ENCODE measurements at places on chromosomes 2 and 18.

DNA sequence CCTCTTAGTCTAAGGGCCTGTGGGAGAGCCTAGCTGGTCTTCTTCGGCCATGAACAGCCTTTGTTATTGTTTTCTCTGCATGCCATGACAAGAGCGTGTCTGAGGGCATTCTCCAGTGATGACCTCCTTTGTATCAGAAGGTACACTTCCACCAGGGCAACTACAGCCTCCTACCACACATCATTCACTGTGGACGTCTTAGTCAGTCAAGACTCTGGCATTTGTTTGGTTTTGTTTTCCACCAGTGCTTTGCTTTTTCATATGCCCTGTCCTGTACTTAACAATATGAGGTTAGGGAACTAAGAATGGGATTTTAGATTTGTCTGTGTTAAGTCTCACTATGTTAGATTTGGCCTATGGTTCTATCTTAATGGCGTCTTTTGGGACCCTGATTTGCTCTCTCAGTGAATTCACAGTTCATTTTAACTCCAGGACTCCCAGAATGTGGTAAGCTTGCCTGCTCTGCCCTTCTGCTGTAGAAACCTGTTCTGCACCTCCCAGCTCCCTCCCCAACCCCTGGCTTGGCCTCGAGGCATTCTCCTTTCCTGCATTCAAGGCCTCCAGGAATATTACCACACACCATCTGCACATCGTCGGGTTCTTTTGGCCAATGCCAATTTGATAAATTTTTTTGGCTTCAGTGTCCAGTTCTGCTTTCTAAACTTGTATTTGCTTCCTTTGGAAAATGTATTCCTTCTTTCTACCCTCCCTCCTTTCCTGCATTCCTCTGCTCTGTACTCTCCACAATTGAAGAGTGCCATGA is 42.8 kb upstream of the IL1R1 start:
- DNase-seq, result no peak

- no peak for DNase-seq
These were observed 22.5 kb downstream of the FSHR start for GRCh38 chr2:49131801-49132200.

- DNase-seq, result no peak
These were observed 191.4 kb upstream of the TMEM200C start for GRCh38 chr18:6086731-6087130.

GRCh38 chr2:210428393-210429179 is 48.0 kb downstream of the LANCL1 start:
- DNase-seq, result no peak

DNA sequence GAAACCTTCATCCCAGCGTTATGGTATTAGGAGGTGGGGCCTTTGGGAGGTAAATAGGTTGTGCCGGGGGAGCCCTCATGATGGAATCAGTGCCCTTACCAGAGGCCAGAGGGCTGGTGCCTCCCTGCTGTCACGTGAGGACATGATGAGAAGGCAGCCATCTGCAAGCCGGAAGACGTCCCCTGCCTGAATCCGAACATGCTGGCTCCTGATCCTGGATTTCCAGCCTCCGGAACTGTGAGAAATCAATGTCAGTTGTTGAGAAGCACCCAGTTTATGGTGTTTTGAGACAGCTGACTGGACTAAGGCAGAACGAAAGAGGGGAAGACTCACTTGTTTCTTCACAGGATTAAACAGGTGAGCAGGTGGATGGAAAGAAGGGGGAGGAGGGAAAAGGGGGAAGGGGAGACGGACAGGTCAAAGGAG is 13.0 kb upstream of the KLF11 start:
- DNase-seq, result no peak

- DNase-seq, result no peak
These were observed 139.8 kb downstream of the UXS1 start for GRCh38 chr2:106054321-106054720.

DNA sequence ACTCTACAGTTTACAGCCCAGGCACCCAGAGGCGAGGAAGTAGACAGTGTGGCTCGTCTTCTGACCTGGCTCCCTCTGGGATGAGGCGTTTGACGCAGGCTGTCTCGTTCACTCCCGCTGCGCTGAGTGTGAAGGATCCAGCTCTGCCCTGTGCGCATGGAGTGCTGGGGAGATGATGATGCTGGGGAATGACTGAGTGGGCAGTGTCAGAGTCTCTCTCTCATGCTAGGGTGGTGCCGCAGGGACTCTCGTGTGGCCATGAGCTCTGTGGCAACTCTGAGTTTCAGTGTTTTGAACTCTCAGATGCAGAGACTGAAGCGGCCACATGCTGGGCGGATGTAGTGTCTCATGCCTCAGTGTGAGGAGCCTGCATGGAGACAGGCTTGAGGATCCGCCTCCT is 118.4 kb upstream of the TPO start:
- no peak for DNase-seq

DNA sequence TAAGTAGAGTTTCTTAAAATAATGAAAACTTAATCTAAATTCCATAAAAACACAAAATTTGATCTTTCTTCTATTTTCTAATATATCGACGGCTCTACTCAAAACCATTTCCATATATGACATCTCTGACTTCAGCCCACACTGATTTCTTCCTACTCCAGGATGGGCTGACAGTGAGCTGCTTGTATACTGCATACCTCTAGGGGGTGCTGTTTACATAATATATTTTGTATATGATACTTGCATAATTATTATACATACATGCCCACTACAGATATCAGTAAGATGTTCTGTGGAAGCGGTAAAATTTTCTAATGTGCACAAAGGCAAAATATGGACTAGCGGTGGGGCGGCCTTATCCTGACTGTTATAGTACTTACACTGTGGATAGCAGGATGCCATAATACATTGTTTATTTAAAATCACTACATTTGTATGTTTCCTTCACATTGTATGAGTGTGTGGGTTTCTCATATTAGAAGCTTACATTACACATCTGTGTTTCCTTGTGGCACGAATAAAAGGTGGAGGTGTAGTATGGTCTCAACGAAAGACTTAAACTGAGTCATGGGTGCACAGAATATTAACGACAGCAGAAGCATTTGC is 66.1 kb upstream of the NXPH2 start:
- DNase-seq, result no peak

DNA sequence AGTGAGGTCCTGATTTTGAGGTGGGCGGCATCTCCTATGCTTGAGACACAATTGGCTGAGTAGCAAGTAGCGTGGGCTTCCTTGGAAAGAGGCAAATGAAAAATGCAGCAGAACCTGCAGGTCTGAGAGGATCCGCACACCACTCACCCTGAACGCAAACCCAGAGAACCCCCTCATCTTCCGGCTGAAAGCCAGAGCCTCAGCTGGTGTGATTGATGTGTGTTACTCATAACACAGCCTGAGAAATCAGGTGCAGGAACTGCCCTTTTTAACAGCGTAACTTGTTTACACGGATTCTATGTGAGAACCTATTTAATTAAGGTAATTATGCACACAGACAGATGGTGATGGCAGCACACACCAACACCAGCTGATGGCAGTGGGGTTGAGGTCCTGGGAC is 123.4 kb downstream of the MRO start:
- no peak for DNase-seq

DNA sequence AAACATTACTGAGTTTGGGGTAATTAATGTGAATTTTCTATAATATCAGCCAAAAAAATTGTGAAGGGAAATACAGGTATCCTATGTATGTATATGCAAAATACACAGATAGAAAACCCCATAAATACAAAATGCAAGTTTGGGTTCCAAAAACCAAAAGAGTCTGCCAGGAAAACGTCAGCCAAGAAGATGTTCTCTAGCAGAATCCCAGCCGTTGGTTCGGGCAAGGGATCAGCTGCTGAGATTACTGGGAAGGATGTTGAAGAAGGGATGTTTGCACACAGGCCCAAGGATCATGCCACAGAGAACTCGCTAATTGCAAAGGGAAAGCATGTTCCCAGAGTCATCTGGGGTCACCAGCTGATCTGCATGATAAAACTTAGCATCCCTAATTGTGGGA is 9.5 kb upstream of the ANO7 start:
- no peak for DNase-seq

GRCh38 chr2:66667301-66667700 is 232.4 kb downstream of the MEIS1 start:
- DNase-seq, result no peak

DNA sequence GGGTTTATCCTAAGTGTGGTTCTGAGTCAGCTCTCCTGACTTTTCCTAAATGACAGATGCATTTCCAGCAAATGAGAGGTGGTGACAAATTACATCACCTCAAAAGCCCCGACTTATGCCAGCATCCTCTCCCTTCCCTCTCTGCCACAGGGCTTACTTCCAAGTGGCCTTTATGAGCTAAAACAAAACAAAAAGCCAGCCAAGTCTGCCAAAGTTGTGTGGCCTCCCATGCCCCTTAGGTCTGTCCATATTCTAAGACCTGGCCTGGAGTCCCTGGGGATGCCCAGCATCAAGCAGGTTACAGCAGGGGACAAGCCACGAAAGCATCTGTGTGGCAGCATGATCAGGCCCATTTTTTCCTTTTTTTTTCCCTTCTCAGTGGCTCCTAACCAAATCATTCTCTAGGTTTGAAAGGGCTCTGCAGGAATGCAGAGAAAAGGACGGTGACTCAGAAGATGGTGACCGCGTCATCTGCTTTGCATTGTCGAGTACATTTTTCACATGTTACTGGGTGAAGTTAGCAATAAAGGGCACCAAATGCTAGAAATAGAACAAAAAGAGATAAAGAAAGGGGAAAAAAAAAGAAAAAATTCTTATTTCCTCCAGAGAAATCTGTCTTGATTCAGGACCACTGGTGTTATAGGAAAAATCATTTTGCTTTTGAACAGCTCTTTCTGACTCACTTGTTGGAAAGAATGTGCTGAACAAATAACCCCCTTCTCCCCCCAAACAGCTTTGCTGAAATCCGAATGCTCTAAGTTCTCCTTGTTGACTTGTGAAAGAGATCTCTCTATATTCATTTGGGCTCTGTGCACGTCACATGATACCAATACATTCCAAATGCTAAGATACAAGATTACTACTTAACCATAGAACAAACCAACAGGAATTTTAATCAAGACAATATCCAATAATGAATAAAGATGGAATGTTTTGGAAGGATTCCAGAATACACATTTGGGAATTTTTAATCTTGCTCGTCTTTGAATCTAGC is 178.7 kb downstream of the EN1 start:
- no peak for DNase-seq

DNA sequence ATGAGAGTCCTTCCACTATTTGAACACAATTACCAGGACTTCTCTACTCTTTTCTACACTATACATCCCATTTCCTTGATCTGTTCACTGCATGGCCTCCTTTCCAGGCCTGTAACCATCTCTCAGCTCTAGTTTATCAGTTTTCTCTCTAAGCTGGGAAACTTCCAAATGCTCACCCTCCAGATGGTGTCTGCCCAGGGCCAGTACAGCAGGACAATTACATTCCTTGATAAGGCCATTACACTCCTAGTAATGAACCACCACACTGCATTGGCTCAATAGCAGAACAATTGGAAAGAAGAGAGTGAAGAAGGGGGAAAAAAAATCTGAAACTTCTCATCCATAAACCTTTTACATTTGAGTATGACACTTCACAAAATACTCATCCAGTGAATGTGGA is 359.1 kb downstream of the ALK start:
- DNase-seq, result no peak

- no peak for DNase-seq
These were observed 102.7 kb downstream of the CSRNP3 start for GRCh38 chr2:165572151-165572550.

DNA sequence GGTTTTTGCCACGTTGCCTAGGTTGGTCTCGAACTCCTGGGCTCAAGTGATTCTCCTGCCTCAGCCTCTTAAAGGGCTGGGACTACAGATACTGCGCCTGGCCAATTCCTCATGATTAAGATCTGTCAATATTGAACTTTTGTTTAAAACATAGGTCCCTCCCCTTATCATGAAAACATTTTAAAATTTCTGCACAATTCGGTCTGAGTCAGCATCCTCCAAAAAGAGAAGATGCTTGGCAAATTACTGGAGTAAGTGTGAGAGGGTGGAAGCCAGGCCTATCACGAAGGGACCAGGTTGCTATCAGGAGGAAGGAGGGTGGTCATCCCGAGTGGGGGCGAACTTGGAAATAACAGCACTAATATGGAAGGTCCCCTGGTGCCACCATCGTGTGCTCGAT is 10.8 kb upstream of the CRYGA start:
- no peak for DNase-seq

DNA sequence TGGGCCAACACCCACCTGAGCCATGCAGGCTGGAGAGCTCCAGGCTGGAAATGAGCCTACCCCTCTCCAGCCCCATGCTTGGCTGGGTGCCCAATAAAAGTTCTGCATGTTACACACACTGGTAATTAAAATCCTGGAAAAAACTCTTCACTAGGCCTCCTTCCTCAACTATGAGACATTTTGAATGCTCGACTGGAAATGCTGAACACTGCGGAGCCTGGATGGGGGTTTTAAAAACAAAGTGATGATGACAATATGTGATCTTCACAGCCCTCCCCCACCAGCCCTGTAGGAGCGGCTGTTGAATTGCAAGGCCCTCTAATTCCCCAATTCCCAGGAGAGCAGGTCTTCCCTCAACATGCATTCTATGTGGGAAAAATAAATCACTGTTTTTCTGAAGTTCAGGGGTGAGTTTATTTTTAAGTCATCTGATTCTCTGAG is 179.2 kb downstream of the TTC32 start:
- no peak for DNase-seq

GRCh38 chr2:210000464-210001324 is 1.7 kb upstream of the RPE start:
- no peak for DNase-seq

DNA sequence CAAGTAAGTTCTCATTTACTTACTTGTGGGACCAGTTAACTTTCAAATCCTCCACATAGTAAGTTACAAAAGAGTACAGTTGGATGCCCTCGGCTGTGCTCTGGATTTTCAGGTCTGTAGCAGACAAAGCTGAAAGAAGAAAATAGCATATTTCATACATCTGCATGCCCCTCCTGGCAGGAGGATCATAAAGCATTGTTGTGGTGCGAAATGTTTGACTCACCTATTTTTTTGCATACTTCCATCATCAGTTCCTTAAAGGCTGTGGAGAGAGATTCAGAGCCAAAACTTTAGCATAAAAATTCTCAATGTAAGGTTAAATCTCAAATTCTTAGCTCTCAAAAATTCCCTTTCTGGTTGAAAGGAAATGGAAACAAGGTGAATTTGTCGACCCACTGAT is 70.8 kb upstream of the LPIN2 start:
- no peak for DNase-seq

GRCh38 chr18:24982831-24983230 is 369.1 kb downstream of the ZNF521 start:
- DNase-seq, result no peak

DNA sequence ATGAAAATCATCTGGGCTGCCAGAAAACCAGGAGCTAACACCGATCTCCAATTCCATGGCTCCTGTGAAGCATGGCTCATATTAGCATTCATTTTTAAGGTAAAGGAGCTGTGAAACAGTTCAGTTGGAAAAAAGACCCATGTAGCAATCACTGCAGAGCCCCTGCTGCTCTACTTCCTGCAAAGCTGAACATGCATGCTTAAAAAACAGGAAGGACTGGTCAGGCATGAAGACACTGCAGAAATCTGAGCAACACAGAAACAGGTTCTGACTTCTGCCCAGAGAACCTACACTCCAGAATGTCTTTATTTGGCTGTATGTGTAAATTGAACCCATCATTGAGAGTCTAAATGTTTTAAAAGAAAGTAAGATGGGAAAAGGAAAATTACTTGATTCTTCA is 950.6 kb downstream of the DCDC2C start:
- no peak for DNase-seq

- no peak for DNase-seq
These were observed 105.0 kb downstream of the AGAP1 start for GRCh38 chr2:235598532-235599531.

- no peak for DNase-seq
These were observed 83.9 kb upstream of the EML6 start for GRCh38 chr2:54639609-54640008.
